ENCODE measurements at places on chromosomes 4 and X.

- DNase-seq: peak; percentile 35
Observed at GRCh38 chrX:103845165-103845653, 13.2 kb upstream of the RAB9B start.

DNA sequence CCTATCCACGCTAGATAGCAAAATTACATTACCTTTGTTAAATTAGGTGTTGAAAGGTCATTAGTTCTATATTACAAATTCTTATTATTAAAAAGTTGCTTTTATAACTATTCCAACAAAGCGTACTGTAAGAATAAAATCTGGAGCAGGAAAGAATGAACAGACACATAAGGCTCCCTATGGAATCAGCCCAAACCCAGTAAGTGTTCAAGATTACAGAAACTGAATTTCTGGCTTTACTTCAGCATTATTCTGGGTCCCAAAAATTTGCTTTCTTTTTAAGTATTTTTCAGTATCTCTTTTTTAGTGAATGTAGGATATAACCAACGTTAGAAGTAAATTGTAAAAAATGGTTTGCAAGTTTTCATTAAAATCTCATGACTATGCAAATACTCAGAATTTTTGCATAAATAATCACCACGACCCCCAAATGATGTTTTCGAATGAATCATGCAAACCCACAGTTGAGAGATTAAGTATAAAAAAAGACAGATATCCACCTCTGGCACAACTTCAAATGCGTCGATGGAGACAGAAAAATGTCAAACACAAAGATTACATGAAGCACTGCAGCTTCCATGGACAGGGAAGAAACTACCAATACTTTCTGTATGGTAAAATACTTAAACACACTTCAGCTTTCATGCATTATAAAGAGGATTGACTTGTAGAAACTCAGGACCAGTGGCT lies 238.5 kb downstream of the RASL11B start:
- DNase-seq: no peak

DNA sequence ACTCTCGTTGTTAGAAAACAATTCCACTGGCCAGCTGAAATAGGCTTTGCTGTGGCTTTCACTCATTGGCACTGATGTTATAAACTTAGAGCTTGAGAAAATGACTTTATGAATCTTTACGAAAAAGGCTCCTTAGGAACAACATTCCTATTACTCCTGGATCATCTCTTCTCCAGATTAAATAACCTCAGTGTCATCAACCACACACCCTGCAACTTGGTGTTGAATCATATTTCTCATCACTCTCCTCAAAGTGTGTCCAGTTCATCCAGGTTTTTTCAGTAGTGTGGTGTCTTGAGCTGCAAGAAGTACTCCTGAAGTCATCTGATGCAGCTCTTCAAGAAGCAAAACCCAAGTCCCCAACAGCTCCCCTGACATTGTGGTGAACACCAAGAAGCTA lies 28.1 kb upstream of the ANOS1 start:
- DNase-seq: no peak

DNA sequence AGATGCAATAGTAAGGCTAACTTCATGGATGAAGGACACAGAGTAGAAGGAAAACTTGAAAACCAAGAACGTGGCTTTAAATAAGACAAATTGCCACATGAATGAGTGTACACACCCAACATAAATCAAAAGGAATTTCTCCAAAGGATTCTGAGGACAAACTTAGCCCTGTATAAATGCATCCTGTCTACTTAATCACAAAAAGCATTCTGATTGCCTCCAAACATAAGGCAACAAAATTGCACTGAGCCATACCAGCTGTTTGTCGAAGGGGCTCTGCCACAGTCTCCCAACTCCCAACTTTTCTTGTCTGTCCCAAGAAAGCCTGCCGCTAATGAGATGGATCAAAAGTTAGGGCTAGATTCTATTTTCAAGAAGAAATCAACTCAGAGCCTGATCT lies 194.3 kb downstream of the SOWAHB start:
- no peak for DNase-seq

GRCh38 chrX:13652287-13652793 lies 601 bp upstream of the TCEANC start:
- DNase-seq: no peak

DNA sequence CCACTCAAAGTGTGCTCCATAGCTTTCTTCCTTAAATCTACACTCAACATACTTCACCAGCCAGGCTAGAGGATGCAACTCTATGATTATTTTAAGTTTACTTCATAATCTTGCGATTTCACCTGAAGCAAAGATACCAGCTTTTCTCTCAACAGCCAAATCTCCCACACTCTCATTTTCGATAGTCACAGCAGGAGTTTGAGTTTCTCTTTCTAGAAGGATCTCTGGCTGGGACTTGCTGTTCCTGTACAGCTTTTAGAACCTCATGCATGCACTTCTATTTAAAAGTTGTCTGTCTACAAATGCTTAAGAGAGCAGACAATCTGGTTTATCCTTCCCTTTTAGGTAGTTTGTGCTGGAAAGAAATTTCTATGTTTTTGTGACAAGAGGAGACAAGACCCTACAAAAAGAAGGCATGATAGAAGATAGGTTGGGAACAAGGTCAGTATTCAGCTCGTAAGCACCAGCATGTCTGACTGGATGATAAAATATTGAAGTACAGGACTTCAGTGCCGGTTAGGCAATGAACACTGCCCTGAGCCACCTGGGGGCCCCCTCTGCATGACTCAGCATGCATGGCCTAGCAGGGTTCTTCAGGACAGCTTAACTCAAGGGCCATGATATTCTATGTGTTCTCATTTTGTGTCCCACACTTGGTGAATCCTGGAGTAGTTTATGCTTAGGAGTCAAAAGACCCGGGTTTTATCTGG lies 65.6 kb downstream of the ATXN3L start:
- DNase-seq: no peak

- DNase-seq: no peak
Observed at GRCh38 chr4:38223782-38224236, 263.6 kb downstream of the PTTG2 start.

DNA sequence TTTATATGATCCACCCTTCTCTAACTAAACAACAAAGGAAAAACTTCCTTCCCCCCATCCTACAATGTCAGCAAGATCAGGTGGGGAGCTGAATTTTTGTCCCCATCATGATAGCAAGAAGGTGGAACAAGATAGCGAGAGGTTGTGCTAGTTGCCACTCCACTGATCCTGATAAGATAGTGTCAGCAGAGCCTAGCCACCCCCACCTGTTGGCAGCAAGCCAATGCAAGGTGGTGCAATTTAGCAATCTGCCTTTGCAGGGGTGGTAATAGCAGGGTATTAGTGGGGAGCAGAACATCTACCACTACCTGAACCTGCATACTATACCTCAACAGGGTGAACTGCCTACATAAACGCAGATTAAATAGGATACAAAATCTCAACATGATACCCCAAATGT lies 80.2 kb upstream of the MAMLD1 start:
- no peak for DNase-seq

DNA sequence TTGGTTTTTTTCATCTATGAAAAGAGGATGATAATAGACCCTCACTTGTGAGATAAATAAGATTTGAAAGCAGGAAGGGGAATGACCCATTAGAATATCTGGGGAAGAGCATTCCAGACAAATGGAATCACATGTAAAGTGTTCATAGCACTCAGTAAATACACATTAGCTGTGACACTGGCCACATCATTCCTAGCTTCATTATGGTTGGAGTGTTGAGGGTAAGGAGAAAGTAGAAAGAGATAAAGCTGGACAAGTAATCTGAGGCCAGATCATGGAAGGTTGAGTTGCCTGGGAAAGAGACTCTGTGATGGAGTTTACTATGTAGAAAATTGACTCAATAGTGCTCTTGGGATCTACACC lies 6.9 kb upstream of the PGRMC1 start:
- DNase-seq: no peak

DNA sequence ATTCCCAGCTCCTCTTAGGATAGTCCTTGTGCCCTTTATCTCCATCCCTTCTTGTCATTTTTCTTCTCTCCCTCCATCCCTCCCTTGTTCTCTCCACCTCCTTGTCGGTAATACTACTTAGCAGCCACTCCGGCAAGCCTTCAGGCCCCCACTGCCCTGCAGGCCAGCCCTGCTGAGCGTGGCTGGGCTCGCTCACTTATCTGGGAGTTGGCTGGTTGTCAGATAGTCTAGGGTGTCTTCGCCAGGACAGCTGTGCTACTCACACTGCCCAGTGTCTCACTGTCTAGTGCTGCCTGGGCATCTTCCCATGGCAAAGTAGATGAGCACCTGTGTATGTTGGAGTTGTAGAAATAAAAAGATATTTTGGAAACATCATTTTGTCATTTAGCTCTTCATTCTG lies 75.0 kb downstream of the STK32B start:
- no peak for DNase-seq

DNA sequence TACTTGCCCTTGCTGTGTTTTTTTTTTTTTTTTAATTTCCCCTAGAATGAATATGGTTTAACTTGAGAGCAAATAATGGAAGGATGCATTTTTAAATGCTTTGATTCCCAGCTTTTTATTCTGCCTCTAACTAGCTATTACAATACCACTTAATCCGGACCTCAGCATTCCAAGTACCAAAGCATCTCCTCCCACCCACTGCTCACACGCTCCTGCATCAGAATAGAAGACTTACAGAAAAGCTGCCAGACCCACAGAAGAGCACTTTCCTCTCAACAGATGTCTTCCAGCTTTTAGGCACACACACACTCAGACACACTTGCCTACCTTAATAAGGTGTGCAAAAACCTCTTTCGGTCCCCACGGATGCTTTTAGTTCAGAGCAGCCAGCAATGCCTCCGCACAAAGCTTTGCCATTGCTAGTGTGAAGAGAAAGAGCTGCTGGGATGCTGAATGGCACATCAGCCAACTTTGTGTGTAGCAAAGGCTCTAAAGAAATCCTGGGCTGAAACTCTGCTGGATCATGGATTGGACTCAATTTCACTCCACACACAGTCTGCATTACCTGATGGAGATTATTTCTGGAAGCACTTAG lies 1056.2 kb downstream of the DMD start:
- DNase-seq: no peak

DNA sequence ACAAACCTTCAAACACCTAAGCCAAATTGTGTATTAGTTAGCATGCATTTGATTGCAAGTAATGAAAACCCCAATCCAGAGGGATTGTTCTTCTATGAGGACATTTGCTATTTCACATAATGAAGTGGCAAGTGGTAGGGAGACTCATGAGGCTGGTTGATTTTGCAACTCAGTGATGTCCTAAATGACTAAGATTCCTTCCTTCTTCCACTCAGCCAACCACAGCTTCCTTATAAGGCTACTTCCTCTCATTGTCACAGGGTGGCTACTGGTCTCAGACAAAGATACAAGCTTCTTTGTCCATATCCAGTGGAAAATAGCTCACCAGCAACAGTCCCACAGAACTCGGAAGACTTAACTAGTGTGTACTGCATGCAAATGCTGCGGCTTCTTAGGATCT lies 5.3 kb upstream of the OTC start:
- DNase-seq: no peak

DNA sequence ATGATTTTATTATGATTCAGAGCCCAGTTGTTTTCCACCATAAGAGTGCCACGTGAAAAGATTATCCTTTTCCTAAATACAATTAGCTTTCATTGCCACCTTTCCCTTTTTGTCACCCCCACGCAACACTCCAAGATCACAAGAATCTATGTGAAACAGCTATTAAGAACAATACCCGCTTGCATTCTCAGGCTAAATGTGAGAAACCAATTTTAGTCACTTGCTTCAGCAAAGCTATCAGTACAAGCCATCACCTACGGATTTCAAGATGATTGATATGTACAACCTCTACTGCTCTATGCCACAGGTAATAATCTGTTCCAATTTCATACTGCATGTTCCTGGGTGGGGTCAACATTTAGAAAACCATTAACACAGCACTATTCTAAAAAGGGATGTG lies 2.5 kb downstream of the ATP11C start:
- DNase-seq: no peak

DNA sequence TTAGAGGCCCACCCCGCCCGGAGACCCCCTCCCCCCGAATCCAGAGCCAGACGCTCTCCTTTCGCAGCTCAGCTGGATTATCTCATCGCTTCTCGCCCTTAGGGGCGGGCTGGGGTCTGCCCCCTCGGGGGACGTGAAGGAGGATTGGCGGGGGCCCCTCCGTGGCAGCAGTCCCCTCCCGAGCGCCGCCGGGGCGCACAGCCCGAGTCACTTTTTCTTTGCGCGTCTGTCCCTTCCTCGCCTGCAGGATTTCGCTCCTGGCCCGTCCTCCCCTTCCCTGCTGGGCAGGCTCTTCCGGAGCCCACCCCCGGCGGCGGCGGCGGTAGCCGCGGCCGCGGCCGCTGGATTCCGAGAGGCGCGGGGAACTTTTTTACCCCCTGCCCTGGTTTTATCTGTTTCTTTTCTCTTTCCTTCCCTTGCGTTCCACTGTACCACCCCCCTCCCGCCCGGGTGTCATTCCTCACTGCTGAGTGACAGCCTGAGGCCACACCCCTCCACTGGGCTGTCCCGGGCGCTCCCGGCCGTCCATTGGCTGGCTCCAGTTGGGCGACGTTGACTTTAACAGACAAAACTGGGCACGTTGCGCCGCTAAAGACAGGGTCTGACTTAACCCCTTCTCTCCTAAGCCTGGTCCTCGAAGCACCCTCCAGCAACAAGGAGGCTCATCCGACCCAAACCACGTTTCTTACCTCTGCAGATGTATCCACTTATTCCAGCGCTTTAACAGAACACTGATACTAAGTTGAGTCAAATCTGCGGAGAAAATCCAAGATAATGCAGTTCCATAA lies 492 bp upstream of the NKX3-2 start:
- DNase-seq: peak; percentile 43

DNA sequence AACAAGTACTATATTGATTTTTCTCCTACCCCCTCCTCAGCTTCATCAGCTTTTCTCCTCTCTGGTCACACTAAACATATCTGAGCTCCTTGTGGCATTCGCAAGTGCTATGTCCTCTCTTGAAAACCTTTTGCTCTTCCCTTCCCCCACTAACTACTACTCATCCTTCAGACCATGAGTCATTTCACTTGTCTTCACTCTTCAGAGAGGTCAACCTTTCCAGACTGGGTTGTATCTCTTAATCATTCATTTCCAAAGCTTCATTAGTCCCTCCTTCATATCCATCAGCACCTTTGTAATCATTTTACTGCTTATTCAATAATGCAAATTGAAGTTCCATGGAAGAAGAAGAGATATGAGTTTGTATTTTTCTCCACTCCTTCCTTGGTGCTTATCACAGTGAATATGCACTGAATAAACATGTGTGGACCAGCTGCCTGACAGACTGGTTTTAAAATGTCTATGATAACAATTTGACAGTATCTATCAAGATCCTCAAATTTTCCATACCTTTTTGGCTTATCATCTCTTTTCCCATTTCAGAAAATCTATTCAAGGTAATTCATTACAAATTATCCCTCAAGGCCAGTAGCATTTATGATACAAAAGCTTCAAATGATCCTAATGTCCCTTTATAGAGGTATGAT lies 28.4 kb downstream of the DDX60L start:
- no peak for DNase-seq

- DNase-seq: no peak
Observed at GRCh38 chr4:10173037-10173753, 56.6 kb upstream of the WDR1 start.

Measured in stimulated activated CD4-positive, alpha-beta T cell treated with anti-CD3 and anti-CD28 coated beads, Interleukin-12 subunit alpha, Interleukin-12 subunit beta, amount 100 ng/mL, for 4 hours (primary cell).